Spinal cord (tissue), 10 donors: ENCODE measurements at places on chromosomes 12 and 14.

DNA sequence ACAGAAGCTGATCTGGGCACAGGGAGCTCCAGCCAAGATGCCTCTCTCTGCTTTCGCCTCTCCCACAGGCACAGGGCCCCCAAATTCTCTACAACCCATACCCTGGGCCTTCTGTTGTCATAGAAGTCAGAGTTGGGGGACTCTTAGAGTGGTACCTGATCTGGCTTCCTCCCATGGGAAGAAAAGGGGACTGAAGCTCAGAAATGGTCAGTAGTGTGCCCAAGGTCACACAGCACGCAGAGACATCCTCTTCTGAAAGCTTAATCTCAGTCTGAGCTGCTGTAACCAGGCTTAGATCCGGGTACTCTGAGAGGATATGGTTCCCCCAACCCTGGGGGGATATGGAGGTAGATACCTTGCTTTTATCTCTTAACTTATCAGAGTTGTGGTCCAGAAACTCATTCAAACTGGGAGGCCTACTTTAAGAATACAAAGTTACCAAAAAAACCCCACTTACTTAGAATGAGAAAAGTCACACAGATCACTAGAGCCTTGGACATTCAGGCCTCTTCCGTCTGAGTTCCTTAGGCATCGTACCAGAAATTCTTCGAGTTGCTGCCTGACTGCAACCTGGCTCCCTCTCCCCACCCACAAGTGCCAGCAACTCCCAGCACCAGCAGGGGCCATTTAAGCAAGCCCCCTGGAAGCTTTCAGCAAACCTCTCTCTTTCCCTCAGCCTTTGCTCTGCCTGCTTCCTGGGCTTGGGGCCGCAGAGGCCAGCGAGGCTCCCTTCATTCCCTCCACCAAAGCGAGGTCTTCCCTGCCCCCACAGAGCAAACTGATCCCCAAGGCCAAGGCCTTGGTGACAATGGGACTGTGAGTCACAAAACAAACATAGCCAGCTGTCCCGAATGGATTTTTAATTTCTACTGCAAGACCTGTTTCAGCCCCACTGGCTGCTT, 13.9 kb downstream of the KRT7 start:
- no peaks in the 10 kb centered on the region for H3K36me3 ChIP-seq
- H3K4me3 ChIP-seq = no peak overlapping the region
- peaks cover 22% of the 10 kb centered on the region for H3K27me3 ChIP-seq
- no peak overlapping the region for H3K27ac ChIP-seq

GRCh38 chr12:16243487-16244412, 33.7 kb downstream of the SLC15A5 start:
- no peaks in the 10 kb centered on the region for H3K36me3 ChIP-seq
- H3K4me1 ChIP-seq = no peaks in the 10 kb centered on the region
- no peak for DNase-seq
- no peaks in the 10 kb centered on the region for H3K27me3 ChIP-seq
- H3K4me3 ChIP-seq = no peak overlapping the region
- no peak overlapping the region for H3K27ac ChIP-seq

DNA sequence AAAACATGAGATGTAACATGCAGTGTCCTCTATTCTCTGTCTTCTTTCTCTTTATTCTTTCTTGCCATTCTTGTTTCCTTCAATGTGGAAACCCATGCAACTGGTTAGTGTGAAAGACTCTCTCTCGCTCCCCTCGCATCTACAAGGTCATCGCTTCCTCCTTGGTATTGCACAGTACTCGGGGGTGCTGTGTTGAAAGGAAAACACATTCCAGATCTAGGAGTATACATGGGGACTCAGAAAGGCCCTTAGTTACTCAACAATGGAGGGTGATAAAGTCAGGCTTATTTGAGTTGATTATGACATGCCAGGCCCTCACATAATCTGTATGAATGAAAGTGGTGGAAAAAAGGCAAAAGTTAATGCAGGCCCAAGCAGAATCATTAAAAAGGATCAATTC, 75.5 kb upstream of the OVCH1 start:
- no peak overlapping the region for H3K4me3 ChIP-seq
- DNase-seq = no peak
- H3K27me3 ChIP-seq = no peaks in the 10 kb centered on the region
- H3K4me1 ChIP-seq = no peaks in the 10 kb centered on the region
- no peak overlapping the region for H3K27ac ChIP-seq

GRCh38 chr14:103923863-103924262, 4.4 kb upstream of the TDRD9 start:
- H3K36me3 ChIP-seq = no peaks in the 10 kb centered on the region
- peak; percentile 19 for DNase-seq
- no peak overlapping the region for H3K27ac ChIP-seq
- no peak overlapping the region for H3K4me3 ChIP-seq
- H3K27me3 ChIP-seq = peaks cover 4% of the 10 kb centered on the region

DNA sequence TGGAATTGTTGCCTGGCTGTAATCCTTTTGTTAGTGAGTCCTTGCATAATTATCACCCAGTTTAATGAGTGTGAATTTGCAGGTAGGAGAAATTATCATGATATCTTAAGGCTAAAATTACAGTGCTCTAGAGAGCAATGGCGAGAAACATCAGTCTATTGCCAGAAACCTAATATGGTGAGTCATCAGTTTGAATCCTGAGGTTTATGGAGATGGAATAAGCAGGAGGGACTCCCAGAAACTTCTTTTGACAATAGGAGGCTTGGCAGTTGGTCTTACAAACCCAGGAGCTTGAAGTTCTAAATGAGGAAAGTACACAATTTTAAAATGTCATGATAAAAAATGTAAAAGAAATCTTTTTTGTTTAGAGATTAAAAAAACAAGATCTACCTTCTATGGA, 31.5 kb upstream of the CRADD start:
- no peak for DNase-seq
- H3K4me3 ChIP-seq = no peak overlapping the region
- no peak overlapping the region for H3K27ac ChIP-seq

GRCh38 chr12:90574676-90575075, 380.3 kb downstream of the CCER1 start:
- no peak overlapping the region for H3K27ac ChIP-seq
- no peaks in the 10 kb centered on the region for H3K27me3 ChIP-seq
- no peaks in the 10 kb centered on the region for H3K36me3 ChIP-seq
- H3K4me1 ChIP-seq = no peaks in the 10 kb centered on the region
- DNase-seq = no peak
- no peak overlapping the region for H3K4me3 ChIP-seq

- peaks cover 10% of the 10 kb centered on the region for H3K4me1 ChIP-seq
- no peaks in the 10 kb centered on the region for H3K27me3 ChIP-seq
- peak overlapping the region; percentile 83 for H3K4me3 ChIP-seq
- no peak for DNase-seq
These were observed 344 bp downstream of the SPTLC2 start for GRCh38 chr14:77616133-77616453.

DNA sequence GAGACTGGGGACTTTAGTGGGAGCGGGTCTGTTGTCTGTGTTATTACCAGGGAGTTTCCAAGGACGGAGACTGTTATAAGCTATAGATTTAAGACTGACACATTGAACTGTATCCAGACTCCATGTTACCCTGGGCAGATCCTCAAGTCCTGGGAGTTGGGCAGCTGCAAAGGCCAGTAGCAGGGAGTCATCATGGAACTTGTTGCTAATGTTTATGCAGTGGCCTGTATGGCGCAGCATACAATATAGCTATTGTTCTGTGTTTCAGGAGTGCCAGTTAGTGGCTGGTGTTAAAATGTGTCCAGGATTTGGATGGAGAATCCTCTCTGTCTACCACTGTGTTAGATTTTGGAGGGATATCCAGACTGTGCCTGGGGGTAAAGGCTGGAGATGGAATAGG, 31.7 kb downstream of the SMOC1 start:
- no peaks in the 10 kb centered on the region for H3K36me3 ChIP-seq
- DNase-seq = no peak
- H3K27me3 ChIP-seq = no peaks in the 10 kb centered on the region

GRCh38 chr12:63149909-63150712, 890 bp downstream of the AVPR1A start:
- H3K27ac ChIP-seq = no peak overlapping the region
- no peaks in the 10 kb centered on the region for H3K36me3 ChIP-seq
- peak; percentile 62 for DNase-seq
- H3K4me1 ChIP-seq = peaks cover 25% of the 10 kb centered on the region

- no peaks in the 10 kb centered on the region for H3K27me3 ChIP-seq
- H3K4me3 ChIP-seq = no peak overlapping the region
- no peaks in the 10 kb centered on the region for H3K36me3 ChIP-seq
- H3K27ac ChIP-seq = no peak overlapping the region
These were observed 18.0 kb upstream of the PLEKHG3 start for GRCh38 chr14:64686282-64686615.

DNA sequence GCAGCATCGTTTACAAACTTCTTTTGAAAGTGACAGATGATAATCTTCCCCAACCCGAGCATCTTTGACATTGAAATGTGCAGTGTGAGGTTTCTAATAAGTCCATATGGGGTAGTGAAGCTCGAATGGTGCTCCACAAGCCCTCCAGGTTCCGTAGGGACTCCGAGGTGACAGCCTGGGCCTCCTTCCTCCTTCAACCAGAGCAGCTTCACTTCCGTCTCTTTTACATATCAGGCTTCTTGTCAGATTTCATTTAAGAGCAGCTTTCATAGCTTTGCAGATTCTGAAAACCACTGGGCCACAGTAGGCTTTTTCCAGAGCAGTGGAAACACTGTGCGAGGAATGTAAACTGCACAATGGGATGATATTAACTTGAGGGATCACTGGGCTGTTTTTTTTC, 103.6 kb upstream of the CPM start:
- no peaks in the 10 kb centered on the region for H3K4me1 ChIP-seq
- no peak overlapping the region for H3K4me3 ChIP-seq
- no peaks in the 10 kb centered on the region for H3K36me3 ChIP-seq
- no peak overlapping the region for H3K27ac ChIP-seq
- no peaks in the 10 kb centered on the region for H3K27me3 ChIP-seq
- no peak for DNase-seq
